ENCODE measurements at places on chromosomes 1 and 21. TPM values are rescaled to one million over a fixed set of nuclear protein-coding genes. Genes with fewer than 3 reads are reported as not detected.

EFNA1 gene
- total RNA-seq: 33.2 TPM

PGBD5 gene
- total RNA-seq: not detected

BSND gene
- total RNA-seq: not detected

SPRR5 gene
- not detected for total RNA-seq

TRIM67 gene
- total RNA-seq: not detected

COQ8A gene
- 12.0 TPM for total RNA-seq

OR2T11 gene
- not detected for total RNA-seq

GBP5 gene
- total RNA-seq: 0.27 TPM

TMPRSS3 gene
- not detected for total RNA-seq

CYB5RL gene
- total RNA-seq: 5.4 TPM

GLRX2 gene
- total RNA-seq: 15.9 TPM

ACTN2 gene
- total RNA-seq: not detected

RGSL1 gene
- not detected for total RNA-seq

CR1L gene
- total RNA-seq: 1.00 TPM

RIPPLY3 gene
- total RNA-seq: 0.05 TPM

AKR7A3 gene
- total RNA-seq: 0.89 TPM

KLHDC7A gene
- total RNA-seq: not detected

STPG1 gene
- 6.2 TPM for total RNA-seq

GBP2 gene
- 27.1 TPM for total RNA-seq

PPIAL4G gene
- total RNA-seq: not detected

PRRC2C gene
- 65.2 TPM for total RNA-seq

TMPRSS15 gene
- total RNA-seq: not detected

HPCAL4 gene
- total RNA-seq: not detected

OR2L3 gene
- total RNA-seq: not detected

LPAR3 gene
- not detected for total RNA-seq

UBL4B gene
- total RNA-seq: not detected

KCNJ9 gene
- not detected for total RNA-seq

FASLG gene
- total RNA-seq: not detected

KRTAP27-1 gene
- total RNA-seq: not detected

PATJ gene
- 9.8 TPM for total RNA-seq

HENMT1 gene
- 3.6 TPM for total RNA-seq

ERRFI1 gene
- 13.9 TPM for total RNA-seq

TCEA3 gene
- total RNA-seq: 0.40 TPM

LCE2C gene
- total RNA-seq: not detected

ZNF436 gene
- total RNA-seq: 8.1 TPM

LRRC8D gene
- total RNA-seq: 24.7 TPM

All from mammary microvascular endothelial cell (primary cell).